Natural killer cell (primary cell): ENCODE measurements at places on chromosomes 7 and 10. TPM values are rescaled to one million over a fixed set of nuclear protein-coding genes. Genes with fewer than 3 reads are reported as not detected.
A peak's percentile ranks its signal among the peaks of the same experiment; 100 is the strongest.

DNA sequence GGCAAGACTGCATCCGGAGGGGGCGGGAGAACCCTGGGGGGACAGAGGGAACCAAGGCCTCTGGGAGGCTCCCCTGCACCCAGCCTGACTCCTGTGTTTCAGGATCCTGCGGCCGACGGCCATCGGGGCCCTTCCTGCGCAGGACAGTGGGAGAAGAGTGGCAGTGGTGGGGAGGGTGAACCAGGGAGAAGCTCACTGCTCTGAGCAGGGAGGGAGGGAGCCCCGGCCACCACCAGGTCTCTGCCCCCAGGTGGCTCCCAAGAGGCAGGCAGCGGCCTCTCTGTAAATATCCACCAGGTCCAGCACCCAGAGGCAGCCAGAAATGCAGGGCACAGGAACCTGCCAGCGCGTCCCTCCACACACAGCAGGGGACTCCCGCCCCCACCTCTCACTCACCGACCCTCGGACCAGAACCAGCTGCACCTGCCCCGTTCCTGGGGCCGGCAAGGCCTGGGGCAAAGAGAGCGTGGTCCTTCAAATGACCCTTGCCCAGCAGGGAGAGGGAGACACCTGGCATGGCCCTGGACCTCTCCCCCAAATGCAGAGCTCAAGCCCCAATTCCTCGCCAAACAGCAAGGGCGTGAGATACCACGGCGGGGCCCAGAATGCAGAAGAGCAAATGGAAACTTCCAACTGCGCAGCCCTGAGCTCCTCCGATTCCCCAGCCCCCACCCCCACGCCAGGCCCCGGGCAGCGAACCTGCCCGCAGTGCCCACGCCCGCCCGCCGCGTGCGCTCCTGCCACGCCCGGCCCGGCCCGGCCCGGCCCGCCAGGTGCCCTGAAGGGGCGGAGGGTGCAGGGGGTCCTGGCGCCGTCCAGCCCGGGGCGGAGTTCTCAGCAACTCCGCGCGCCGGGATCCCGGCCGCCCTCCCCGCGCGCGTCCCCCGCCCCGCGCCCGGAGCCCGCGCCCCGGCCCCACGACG is 805 bp downstream of the RASGEF1A start:
- H3K4me1 ChIP-seq = peaks cover 10% of the 10 kb centered on the region
- DNase-seq = peak; percentile 22
- no peak overlapping the region for H3K27ac ChIP-seq
- peak overlapping the region; percentile 24 for H3K4me3 ChIP-seq
- no peaks in the 10 kb centered on the region for H3K36me3 ChIP-seq

POM121 gene
- total RNA-seq = 82.6 TPM

IPMK gene
- 4.4 TPM for total RNA-seq

HGF gene
- 0.94 TPM for total RNA-seq

GRCh38 chr7:91046322-91047089 is 217.7 kb upstream of the FZD1 start:
- H3K36me3 ChIP-seq = no peaks in the 10 kb centered on the region
- no peak overlapping the region for H3K27ac ChIP-seq
- H3K27me3 ChIP-seq = no peaks in the 10 kb centered on the region
- H3K4me1 ChIP-seq = no peaks in the 10 kb centered on the region
- no peak overlapping the region for H3K4me3 ChIP-seq
- DNase-seq = no peak

GRCh38 chr10:81866753-81867152 is 8.2 kb upstream of the NRG3 start:
- no peaks in the 10 kb centered on the region for H3K4me1 ChIP-seq
- H3K4me3 ChIP-seq = no peak overlapping the region
- H3K27ac ChIP-seq = no peak overlapping the region

DNA sequence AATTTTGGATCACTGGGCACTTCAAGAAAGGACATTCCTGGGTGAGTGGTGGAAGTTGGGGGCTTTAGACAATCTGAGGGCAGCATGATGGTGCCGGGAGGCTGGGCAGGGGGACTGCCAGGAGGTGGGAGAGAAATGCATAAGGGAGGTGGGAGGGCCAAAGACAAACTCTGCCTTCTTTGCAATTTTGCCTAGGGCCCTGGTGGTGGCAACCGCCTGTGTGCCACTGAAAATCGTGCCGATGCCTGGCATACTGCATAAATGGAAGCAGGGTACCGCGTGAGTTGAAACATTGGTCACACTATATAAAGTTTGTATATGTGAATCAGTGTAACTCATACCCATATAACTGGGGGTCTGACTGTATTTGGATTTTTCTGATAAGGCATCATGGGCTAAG is 3.3 kb downstream of the LUC7L2 start:
- H3K36me3 ChIP-seq = peaks cover 18% of the 10 kb centered on the region
- H3K4me1 ChIP-seq = peaks cover 16% of the 10 kb centered on the region
- no peak overlapping the region for H3K27ac ChIP-seq
- H3K27me3 ChIP-seq = no peaks in the 10 kb centered on the region

AZGP1 gene
- not detected for total RNA-seq

DNA sequence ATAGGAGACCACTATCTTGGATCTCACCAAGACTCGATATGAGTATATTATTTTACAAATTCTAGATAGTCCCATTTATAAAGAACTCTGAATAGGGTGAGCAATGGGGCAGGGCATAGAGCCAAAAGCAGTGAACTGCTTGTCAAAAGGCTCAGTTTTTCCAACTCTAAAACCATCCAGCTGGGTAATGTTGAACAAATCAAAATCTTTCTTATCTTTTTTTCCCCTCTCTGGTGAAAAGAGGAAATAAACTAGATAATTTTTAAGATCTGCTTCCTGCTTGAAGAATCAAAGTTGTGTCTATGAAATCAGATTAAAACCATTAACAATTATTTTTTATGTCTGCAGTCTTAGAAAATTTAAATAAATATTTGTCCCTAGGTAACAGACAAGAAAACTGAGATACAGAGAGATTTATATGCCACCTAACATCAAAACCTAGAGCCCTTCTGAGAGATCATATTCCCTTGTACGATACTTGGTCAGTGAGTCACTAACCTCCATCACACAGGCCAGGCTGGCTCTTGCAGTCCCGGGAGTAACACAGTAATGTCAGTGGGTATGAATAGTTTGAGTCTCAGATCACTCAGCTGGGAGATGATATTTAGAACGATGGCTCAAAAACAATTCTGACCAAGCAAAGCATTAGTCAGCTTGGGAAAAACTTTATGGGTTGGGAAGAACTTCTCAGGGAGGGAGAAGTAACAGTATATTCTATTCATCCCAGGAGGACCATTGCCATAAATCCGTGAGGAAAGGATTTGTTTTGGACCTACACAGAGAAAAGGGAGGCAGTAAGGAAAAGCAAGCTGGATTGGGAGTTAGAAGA is 178.8 kb downstream of the REEP3 start:
- no peaks in the 10 kb centered on the region for H3K27me3 ChIP-seq
- no peak for DNase-seq
- peaks cover 7% of the 10 kb centered on the region for H3K4me1 ChIP-seq
- H3K27ac ChIP-seq = no peak overlapping the region
- H3K36me3 ChIP-seq = no peaks in the 10 kb centered on the region

- no peaks in the 10 kb centered on the region for H3K27me3 ChIP-seq
- DNase-seq = peak; percentile 81
- H3K4me1 ChIP-seq = peaks cover 46% of the 10 kb centered on the region
- H3K27ac ChIP-seq = peak overlapping the region; percentile 99
Observed at GRCh38 chr7:74094224-74095101, 10.9 kb downstream of the LIMK1 start.

JCAD gene
- total RNA-seq = not detected

DNA sequence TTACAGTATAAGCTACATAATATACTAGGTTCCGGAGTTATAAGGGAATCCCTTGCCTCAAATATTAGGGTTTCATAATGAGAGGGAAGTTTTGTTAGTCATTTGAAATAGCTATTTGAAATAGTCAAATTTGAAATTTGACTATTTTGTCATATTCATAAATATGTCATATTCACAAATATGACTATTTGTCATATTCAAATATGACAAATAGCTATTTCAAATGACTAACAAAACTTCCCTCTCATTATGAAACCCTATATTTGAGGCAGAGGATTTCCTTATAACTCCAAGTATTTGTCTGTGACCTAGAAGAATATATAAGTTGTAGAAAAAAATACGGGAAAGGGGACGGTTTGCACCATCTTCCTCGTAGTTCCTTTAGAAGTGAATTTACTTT is 76.6 kb downstream of the HDAC9 start:
- H3K36me3 ChIP-seq = no peaks in the 10 kb centered on the region
- no peak for DNase-seq
- no peaks in the 10 kb centered on the region for H3K4me1 ChIP-seq
- H3K27me3 ChIP-seq = no peaks in the 10 kb centered on the region
- H3K4me3 ChIP-seq = no peak overlapping the region

DNA sequence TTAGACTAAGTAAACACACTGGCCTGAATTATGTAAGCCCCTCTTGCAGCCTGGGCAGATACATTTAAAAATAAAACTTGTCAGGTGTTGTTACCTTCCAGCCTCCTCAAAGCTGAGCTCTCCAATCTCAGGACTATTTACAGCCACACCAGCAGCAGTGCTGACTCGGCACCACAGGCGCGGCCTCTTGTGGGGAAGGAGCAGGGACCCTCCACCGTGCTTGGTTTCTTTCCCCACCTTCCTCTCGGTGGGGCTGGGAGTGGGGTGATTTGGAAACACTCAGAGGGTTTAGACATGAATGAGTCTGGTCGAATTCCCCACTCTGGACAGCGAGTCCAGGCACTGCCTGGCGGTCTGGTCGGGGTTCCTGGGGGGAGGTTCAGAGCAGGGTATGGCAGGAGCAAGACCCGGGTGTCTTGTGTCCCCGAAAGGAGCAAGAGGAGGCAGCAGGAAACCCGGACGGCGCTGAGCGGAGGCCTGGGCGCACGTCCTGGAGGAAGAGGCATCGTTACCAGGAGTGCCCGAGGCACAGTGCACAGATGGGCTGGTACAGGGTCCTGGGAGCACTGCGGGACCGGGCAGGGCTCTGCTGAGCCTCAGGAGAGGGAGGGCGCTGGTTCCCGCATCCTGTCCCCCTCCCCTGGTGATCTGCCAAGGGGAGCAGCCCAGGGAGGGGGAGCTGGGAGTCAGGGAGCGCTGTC is 29.2 kb upstream of the CFAP46 start:
- no peak for DNase-seq
- no peaks in the 10 kb centered on the region for H3K36me3 ChIP-seq
- no peak overlapping the region for H3K4me3 ChIP-seq
- H3K27me3 ChIP-seq = peaks cover 2% of the 10 kb centered on the region
- H3K4me1 ChIP-seq = no peaks in the 10 kb centered on the region
- no peak overlapping the region for H3K27ac ChIP-seq

DNA sequence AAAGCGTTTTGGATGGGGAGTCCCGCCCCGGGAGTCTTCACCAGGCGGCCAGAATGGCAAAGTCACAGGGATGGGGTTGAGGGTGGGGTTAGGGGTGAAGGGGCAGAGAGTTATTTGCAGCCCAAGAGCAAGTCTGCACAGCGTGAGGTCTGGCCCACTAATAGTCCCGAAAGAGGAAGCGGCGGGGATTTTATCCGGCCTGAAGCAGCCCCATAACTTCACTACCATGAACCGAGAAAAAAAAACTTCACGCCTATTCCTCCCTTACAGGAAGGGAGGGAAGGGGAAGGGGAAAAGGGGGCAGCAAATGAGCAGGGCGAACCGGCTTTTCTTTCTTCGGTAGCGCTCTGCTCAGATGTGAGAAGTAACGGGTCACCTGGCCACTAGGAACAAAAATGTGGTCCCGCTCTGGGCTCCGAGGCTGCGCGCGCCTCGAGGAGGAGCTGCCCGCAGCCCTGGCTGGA is 712 bp downstream of the ITPRIP start:
- H3K27me3 ChIP-seq = no peaks in the 10 kb centered on the region
- peak overlapping the region; percentile 95 for H3K27ac ChIP-seq
- peaks cover 51% of the 10 kb centered on the region for H3K4me1 ChIP-seq
- peaks cover 6% of the 10 kb centered on the region for H3K36me3 ChIP-seq
- H3K4me3 ChIP-seq = peak overlapping the region; percentile 61

BLNK gene
- total RNA-seq = 0.66 TPM

GRCh38 chr7:157124690-157125089 is 14.0 kb upstream of the UBE3C start:
- H3K4me3 ChIP-seq = no peak overlapping the region
- H3K27me3 ChIP-seq = no peaks in the 10 kb centered on the region
- no peak overlapping the region for H3K27ac ChIP-seq
- H3K36me3 ChIP-seq = no peaks in the 10 kb centered on the region
- no peak for DNase-seq

DNA sequence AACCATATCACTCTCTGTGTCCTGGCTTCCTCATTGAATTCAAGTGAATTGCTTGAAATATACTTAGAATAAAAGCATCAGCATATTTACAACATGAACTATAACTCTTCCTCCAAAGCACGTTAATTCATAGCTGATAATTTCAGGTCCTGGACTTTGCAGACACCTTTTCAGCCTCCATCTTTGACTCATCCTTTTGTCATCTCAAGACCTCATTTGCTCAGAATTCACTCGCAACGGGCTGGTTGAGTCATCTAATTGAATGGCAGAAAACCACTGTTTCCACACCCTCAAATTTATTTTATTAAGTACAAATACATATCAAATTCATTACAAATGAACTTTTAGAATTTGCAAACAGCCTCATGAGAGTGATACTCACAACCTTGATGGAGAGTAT is 545.7 kb downstream of the GATA3 start:
- DNase-seq = no peak
- H3K27me3 ChIP-seq = no peaks in the 10 kb centered on the region
- no peak overlapping the region for H3K4me3 ChIP-seq
- no peak overlapping the region for H3K27ac ChIP-seq

C10orf90 gene
- total RNA-seq = not detected

DNA sequence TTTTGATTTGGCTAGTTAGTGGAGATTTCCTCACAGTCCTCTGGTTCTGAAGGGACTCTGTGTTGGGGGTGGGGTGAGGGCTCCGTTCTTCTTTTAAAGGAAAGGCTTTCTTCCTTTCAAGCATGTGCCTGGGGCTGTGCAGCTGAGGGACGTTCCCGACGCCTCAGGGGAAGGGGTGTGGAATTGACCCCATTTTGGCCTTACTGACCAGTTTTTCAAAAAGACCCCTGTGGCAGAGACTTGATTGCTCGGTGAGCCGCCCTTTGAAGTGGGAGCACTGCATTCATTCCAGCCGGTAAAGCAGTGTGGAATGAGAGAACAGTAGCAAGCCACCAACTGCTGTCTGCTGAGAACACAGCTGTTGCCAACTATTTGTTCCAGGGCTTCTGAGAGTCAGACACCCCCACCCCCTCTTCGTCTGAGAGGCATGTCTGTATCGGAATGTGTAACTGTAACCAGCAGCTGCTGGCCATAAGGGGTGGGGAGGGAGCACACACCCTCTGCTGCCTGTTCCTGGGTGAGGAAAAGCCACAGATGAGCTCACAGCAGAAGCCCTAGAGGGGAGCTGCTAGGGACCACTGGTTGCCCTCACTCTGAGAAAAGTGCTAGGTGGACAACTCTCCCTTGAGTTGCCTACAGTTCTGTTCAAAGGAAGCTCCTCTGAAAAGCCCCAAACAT is 33.2 kb downstream of the WBP1L start:
- no peaks in the 10 kb centered on the region for H3K27me3 ChIP-seq
- DNase-seq = peak; percentile 15
- no peak overlapping the region for H3K4me3 ChIP-seq
- no peak overlapping the region for H3K27ac ChIP-seq

GRCh38 chr10:67925449-67926005 is 41.1 kb downstream of the SIRT1 start:
- no peaks in the 10 kb centered on the region for H3K27me3 ChIP-seq
- no peak for DNase-seq
- no peaks in the 10 kb centered on the region for H3K4me1 ChIP-seq
- H3K4me3 ChIP-seq = no peak overlapping the region
